Epithelial cell of proximal tubule (primary cell): ENCODE measurements at places on chromosomes 12 and 14. TPM values are rescaled to one million over a fixed set of nuclear protein-coding genes. Genes with fewer than 3 reads are reported as not detected.

GRCh38 chr14:64987438-64987767 lies 708 bp downstream of the FNTB start:
- no peak for DNase-seq

DNA sequence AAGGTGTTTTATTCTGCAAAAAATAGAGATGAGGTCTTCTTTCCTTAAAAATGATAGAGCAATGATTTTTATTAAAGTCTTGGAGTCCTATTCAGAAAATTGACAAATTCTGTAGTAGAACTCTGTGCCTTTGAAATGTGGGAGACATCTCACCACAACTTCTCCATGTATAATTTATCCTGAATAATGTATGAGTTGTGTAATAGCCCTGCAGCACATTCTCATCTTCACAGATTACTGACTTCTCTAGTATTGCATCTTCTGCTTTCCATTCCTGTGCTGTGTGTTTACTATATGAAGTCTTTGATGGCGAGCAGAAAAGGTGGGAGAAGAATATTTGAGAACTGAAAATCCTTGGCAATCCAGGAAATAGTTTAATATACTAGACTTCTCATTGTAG lies 255.6 kb downstream of the TTC6 start:
- no peak for DNase-seq

DNA sequence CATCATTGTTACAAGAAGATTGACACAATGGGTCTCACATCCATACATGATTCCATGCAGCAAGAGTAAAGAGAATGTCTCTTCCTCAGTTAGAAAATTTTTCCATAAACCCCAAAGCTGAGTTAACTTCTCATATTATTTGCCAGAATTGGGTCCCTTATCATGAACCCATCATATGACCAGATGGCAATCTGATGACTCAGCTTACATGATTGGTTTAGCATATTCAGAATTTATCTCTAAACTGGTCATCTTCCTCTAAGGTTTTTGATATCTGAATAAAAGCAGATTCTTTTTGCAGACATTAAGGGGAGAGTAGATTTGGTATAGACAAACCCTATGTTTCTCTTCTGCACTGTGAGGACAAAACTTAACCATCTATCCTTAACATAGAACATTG lies 174.9 kb downstream of the PIK3C2G start:
- DNase-seq = no peak

DNA sequence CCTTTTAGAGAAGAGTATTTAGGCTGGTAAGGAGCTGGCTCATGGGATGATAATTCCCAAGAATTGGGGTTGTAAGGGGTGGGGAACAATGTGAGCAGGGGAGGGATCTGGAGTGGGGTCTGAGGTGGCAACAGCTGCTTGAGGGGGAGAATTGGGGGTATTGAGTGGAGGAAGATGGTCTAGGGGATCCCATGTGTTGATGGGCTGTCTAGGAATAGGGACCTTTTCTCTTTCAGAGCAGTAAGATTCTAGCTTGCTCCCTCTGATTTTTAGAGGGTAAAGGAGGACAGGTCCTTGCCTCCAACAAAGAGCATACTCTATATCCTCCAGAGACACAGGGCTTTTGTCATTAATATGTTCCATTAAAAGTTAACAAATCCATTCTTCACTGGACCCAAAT lies 22.4 kb downstream of the CLEC2A start:
- no peak for DNase-seq

DNA sequence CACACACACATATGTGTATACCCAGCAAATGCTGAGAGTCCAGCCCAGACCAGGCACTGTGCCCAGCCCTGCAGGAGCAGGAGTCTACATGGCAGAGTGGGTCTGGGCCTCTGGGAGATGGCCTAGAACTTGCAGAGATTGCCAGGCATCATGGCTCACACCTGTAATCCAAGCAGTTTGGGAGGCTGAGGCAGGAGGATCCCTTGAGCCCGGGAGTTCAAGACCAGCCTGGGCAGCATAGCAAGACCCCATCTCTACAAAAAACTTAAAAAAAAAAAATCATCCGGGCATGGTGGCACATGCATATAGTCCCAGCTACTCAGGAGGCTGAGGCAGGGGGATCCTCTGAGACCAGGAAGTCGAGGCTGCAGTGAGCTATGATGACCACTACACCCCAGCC lies 20.8 kb upstream of the MLXIP start:
- no peak for DNase-seq

GRCh38 chr12:29053567-29053966 lies 95.5 kb upstream of the FAR2 start:
- no peak for DNase-seq

DNA sequence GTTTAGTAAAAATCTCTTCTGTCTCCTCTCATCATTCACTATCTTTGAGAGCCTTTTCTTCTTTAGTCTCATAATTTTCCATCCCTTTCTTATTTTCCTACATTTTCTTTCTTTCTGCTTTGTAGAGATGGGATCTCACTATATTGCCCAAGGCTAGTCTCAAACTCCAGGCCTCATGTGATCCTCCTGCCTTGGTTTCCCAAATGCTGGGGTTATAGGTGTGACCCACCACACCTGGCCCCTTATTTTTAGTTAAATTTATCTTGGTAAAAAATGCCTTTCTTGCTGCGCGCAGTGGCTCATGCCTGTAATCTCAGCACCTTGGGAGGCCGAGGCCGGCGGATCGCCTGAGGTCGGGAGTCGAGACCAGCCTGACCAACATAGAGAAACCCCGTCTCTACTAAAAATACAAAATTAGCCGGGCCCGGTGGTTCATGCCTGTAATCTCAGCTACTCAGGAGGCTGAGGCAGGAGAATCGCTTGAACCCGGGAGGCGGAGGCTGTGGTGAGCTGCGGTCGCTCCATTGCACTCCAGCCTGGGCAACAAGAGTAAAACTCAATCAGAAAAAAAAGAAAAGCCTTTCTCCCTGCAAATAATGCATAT lies 996 bp downstream of the SLC2A3 start:
- no peak for DNase-seq

Gene PTCSC3
- not detected in 2 replicates for total RNA-seq

Gene ABCD4
- total RNA-seq = 36.8 and 65.3 TPM in 2 replicates

Gene KRT73
- not detected in 2 replicates for total RNA-seq
